Activated T-helper 1 cell treated with Interleukin-2 at 50 U/mL for 16 hours (primary cell): ENCODE measurements at places on chromosomes 11 and 22.

DNA sequence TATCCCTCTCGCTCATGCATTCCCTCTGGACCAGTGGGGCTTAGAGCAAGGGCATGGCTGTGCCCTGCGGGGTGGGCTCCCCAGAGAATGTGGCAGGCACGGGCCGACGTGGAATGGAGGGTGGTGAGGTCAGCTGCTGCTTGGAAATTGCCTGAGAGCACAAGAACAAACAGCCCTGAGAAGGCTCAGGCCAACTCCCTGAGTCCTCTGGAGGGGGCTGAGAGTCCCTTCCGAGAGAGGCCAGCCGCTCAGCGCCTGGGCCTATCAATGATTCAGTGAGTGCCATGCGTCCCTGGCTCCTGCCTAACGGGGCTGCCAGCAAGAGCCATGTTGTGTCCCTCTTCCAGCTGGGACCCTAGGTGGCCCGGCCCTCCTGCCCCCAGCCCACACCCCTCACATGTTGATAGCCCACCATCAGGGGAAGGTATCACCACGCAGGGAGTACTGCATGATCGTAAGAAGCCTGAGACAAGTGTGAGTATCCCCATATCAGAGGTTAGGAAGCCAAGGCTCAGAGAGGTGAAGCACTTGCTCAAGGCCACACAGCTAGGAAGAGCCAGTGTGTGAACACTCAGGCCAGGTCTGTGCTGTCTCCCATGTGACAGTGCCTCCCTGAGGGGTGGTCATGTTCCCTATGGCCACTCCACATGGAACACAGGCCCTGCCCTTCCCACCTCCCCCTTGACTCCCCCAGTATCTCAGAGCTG lies 55.8 kb downstream of the NECTIN1 start:
- DNase-seq: no peak

GRCh38 chr11:121572571-121573059 lies 119.8 kb upstream of the SORL1-AS1 start:
- no peak for DNase-seq

DNA sequence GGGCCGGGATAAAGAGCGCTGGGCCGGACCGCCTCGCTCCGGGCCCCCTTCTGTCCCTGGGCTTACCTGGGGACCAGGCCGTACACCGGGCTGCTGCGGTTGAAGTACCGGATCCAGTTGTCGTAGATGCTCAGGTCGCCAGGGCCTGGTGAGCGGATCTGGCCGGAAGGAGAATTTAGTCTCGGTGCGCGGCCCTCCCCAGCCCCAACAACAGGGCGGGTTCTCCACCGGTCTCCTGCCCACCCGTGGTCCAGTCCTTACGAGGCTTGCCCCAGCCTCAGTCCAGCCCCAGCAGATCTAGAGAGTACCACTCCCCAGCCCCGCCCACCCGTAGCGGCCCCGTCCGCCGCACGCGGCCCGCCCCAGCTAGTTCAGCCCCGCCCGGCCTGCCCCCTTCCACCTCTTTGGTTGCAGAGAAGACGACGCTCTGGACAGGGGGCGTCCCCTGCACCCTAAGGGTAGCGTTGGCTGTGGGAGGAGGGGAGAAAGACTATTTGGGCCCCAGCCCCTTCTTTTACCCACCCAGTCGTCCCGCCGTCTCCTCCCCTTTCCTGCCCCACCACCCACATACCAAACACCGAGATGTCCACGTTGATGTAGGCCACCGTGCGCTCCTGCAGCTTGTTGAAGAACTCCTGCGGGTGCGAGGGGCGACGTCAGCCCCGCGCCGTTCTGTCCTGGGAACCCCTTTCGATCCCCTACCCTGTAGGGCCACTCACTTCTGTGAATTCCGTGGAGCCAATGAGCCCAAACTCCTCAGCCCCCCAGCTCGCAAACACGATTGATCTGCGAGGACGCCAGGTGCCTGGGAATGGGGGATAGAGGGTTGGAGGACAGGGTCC lies 6.8 kb downstream of the SAC3D1 start:
- DNase-seq: no peak

- no peak for DNase-seq
Measured at GRCh38 chr11:2192435-2192834, 20.8 kb upstream of the TH start.

DNA sequence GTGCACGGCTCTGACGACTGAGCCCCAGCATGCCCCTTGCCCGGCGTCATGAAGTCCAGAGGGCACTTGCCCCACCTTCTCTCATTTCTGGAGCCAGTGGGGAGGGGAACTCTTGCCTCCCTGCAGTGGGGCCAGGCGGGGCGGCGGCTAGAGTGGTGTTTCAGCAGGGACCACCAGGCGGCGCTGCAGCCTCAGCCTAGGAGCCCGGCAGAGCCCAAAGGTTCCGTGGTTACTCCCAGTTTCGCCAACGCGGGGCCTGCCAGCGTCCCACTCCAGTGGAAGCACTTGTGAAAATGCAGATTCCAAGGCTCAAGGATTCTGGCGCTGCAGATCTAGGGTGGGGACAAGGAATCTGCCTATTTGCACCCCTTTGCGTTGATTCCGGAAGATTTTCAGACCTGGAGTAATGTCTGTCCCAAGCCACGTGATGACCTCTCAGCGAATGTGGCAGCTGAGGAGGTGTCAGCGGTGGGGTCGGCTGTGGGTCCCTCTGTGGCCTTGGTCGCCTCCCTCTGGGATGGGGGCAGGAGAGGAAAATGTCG lies 55.7 kb downstream of the CD82 start:
- DNase-seq: peak; percentile 50

- no peak for DNase-seq
Measured at GRCh38 chr11:130415731-130416529, 12.5 kb downstream of the ADAMTS8 start.

- DNase-seq: no peak
Measured at GRCh38 chr11:107785401-107785800, 73.2 kb downstream of the SLC35F2 start.

GRCh38 chr11:122287401-122287800 lies 171.4 kb upstream of the BLID start:
- DNase-seq: no peak

DNA sequence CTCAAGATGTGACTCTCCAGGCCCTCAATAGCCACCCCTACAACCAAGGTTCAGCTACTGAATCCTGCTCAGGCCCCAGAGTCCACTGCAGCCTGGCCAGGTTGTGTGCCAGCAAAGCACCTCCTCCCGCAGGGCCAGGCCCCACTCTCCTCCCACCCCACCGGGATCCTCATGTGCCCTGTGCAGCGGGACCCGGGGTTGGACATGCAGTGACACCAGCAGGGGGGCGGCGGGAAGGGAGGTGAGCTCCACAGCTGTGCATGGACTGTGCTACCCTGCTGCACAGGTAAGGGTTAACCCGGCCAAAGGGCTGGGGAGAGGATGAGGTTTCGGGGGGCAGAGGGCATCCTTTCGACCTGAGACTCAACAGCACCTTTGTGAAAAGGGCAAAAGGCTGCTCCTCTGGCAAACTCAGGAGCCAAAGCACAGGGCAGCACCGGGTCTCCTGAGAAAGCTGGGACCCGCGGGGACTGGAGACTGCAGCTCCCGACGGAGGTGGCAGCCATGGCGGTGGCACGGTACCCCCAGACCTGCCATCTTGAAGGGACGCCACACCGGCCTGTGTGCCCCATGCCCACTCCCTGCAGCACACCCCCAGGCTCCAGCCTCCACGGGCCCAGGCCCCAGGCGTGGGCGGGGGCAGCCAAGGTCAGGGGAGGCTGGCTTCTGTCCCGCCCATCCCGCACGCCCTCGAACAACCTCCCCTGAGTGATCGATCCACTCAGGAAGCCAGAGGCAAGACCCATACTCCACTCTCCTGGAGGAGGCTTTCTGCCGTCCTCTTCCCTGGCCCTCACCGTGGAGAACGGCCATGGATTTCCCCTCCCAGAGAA lies 10.6 kb downstream of the PLXNB2 start:
- no peak for DNase-seq

DNA sequence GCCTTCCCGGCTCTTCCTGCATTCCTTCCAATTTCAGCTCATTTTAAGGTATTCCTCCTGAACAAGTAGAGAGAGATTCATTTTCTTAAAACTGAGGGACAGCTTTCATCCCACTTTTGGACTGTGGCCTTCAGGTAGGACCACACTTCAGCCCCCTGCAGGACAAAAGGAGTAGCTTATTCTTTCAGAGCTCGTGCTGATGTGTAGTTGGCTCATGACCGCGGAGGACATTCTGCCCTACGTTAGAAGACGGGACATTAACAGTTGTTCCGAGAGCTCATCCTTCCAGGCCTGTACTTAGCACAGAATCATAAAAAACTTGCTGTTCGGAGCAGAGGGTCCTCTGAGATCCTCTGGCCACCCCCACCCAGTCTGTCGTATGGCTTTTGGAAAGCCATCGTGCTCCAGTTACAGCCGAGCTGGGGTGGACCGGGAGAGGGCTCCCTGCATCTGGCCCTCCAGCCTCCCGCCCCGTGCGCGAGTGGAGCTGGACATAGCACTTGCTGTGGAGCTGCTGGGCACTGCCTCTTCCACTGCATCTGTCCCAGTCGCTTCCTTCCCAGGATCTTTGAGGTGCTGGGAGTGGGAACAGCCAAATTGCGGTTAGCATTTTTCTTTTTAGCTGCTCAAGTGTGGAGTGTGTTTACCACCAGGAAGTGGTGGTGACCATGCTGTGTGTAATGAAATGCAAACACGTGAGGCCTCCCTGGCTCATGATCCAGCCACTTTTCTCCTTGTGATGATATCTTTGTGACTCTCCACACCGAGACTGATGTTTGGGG lies 250.3 kb downstream of the TBC1D22A start:
- no peak for DNase-seq

- no peak for DNase-seq
Measured at GRCh38 chr11:121557348-121557747, 104.6 kb upstream of the SORL1-AS1 start.

DNA sequence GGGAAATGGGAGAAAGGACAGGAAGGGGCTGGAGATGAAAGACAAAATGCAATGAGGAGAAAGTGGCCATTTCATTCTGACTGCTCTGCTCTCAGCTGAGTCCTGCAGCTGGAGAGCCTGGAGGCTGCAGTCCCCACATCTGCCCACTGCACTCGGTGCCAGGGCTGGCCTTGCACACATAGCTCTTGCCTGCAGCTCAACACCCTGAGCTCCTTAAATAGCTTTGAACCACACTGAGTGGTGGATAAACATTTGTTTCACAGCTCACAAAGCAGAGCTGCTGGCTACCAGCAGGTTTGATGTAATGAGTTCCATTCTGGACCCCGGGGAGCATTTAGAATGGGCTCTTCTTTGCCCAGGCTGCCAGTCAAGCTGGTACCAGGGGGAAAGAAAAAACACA lies 426.1 kb upstream of the CADM1 start:
- no peak for DNase-seq

DNA sequence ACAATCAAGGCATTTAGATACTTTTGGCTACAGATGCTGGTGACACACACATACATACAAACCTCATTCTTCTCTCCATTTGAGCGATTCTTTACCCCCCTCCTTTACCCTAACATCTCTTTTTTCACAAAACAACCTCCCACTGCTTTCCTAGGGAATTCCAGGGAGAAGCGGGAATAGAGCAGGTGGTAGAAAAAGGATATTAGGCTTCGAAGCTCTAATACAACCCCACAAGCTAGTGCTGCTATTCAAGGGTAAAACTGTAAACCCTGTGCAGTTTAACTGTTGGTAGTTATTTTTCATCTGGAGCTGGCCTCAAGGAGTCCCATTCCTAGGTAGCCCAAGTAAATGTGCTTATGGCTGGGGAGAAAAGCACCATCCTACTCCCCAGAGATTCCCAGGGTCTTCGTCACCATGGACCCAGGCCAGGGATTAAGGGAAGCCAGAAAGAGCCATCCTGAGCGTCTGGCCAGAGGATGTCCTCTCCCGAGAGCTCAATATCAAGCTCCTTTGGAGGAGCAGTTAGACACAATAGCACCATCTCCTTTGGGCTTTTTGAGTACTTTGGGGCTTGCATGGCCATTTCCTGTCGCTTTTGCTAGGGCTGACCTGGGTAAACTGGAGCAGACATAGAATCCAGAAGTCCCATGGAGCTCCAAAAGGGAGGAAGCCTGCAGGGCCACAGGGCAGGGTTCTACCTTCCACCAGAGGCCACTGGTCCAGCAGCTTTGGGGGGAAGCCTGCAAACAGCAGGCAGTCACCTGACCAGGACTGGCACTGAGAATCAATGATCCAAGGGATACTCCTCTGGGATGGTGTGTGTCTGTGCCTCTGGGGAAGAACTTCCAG lies 3.1 kb downstream of the MAML2 start:
- DNase-seq: no peak

GRCh38 chr11:134048028-134048427 lies 20.8 kb upstream of the JAM3 start:
- no peak for DNase-seq

- no peak for DNase-seq
Measured at GRCh38 chr22:25487508-25487907, 77.0 kb upstream of the GRK3 start.

GRCh38 chr22:24728790-24729637 lies 45.5 kb downstream of the PIWIL3 start:
- no peak for DNase-seq

DNA sequence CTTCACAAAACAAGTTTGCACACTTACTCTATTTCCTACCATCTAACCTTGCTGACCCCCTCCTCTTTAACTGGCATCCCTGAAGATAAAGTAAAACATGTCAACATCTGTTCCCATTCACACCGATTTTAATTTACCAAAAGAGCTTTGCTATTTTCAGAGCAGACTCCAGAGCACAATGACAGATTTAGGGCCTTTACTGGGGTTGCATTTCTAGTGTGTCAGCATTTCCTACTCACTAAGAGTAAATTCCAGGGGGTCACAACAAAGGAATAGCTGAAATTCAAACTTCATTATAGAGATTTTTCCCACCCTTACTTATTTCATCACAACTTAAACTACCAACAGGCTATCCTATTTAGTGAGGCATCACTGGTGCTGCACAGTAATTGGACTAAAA lies 60.8 kb downstream of the SOX6 start:
- no peak for DNase-seq

- no peak for DNase-seq
Measured at GRCh38 chr11:47233989-47234668, 14.5 kb downstream of the ACP2 start.

- DNase-seq: no peak
Measured at GRCh38 chr11:2149460-2149859, 10.3 kb upstream of the IGF2 start.

- DNase-seq: no peak
Measured at GRCh38 chr11:79375818-79376550, 64.8 kb downstream of the TENM4 start.

- DNase-seq: no peak
Measured at GRCh38 chr22:31120230-31120629, 2.5 kb upstream of the INPP5J start.

GRCh38 chr11:6623391-6624363 lies 4.5 kb upstream of the TPP1 start:
- DNase-seq: no peak

- DNase-seq: no peak
Measured at GRCh38 chr22:50208939-50209892, 8.4 kb downstream of the SELENOO start.

GRCh38 chr11:93113824-93114223 lies 84.0 kb downstream of the SLC36A4 start:
- DNase-seq: no peak

DNA sequence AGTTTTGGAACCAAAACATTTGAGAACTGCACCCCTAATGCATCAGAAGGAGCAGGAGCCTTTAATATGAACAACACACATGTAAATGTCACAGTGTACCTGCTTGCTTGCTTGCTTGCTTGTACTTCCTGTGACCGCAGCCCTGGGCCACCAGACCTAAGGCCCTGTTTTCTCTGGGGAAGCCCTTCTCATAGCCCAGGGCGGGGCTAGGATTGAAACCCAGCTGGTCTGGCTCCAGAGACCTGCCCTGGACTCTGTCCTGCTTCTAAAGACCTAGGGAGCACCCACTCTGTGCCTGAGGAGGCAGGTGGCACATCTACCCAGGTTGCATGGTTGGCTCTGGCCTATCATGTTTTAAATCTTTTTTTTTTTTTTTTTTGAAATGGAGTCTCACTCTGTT lies 7.6 kb upstream of the MCM5 start:
- no peak for DNase-seq
